ENCODE measurements at places on chromosomes 4 and X.

- DNase-seq, result no peak
Observed at GRCh38 chr4:19683426-19683825, 568.3 kb upstream of the SLIT2 start.

DNA sequence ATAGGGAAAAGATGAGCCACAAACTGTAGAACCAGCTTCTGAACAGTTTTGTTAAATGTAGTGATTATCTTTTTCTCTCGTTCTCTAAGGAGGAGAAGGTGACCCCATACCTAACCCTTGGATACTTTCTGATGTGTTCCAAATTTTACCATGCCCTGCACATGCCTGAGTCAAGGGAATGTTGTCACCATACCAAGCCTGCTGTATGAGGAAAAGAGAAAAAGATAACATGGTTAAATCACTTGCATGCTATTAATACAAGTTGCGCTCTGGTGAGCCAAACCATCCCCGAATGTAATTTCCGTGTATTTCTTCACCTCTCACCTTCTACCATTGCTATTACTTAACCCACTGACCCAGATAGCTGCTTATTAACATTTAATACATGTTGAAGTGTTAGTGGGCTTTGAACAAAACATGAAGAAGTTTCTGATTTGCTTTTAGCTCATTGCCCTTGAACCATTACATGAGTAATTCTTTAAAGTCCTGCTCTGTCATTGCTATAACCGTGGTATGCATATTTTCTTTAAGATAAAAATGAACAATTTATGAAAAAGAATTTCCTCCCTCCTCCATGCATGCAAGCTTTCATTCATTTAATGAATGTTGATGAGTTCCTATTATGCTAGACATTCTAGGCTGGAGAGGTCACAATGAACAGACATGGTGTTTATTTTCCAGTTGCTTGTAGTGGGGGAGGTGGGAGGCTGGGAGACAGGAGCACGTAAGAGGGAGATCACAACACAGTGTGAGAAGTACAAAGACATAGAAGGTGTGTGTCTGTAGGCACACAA lies 13.6 kb upstream of the KIT start:
- DNase-seq, result no peak

DNA sequence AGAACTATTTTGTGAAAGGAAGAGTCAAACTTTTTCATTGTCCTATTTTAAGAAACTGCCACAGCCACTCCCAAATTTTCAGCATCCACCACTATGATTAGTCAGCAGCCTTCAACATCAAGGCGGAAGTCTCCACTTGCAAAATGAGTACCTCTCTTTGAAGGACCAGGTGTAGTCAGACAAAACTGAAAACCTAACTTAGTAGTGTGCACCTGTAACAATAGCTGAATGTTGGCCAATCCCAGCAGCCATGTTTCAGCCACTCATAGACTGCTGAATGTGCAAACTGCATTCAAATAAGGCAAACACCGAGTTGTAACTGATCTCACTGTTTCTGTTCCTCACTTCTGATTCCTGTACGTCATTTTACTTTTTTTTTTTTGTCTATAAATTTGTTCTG lies 341.1 kb downstream of the IL15 start:
- no peak for DNase-seq

DNA sequence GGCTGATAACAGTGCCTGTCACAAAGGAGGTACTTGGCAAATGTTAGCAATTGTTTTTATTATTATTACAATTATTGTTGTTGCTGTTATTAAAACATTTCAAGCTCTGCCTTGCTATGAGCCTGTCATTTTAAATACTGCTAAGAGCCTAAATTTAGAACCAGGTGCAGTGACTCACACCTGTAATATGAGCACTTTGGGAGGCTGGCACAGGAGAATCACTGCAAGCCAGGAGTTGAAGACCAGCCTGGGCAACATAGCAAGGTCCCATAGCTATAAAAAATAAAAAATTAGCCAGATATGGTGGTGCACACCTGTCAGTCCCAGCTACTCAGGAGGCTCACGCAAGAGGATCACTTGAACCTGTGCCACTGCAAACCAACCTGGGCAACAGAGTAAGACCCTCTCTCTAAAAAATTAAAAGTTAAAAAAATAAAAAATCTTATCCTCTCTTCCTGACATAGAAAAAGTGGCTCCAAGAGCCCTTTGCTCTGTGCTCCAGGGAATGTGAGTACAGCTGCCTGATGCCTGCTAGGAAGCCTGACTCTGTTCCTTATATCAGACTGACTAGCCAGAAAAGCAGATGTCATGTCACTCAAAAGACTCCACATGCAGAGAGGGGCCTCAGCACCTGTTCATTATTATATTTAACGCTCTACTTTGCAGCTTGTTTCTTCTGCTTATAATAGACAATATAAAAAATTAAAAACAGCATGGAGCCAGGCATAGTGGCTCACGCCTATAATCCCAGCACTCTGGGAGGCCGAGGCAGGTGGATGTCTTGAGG lies 234.0 kb downstream of the OPHN1 start:
- no peak for DNase-seq

DNA sequence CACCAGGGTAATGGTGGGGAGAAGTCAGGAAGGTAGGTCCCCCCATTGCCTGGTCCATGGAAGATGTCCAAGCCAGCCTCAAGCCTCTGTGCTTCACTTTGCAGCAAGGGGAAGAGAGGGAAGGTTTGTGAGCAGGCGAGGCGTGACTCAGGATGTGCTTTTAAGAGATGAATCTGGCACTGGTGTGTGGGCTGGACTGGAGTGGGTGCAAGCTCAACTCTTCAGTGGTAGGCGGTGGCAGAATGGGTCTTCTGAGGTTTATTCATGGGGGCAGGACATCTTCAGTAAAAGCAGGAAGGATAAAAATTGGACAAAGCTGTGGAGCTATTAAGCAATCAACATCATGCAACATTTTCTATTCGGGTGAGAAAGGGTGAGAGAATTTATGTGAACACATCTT lies 19.4 kb downstream of the GPM6B start:
- no peak for DNase-seq

DNA sequence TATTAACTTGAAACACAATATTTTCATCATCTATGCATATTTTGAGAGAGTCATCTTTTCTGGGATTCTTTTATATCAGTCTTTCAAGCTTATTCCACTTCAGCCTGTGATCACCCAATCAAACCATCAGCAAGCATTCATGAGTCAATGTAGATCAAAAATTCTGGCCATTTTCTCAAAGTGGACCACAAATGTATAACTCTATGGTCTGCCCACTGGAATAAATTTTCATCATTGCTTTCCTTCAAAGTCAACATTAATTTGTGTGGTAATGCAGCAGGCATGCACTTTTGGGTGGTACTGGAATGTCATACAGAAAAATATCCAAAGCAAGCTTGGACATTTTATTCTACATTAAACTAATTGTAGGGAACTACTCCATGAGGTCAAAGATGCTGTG lies 1013.0 kb downstream of the STIM2 start:
- DNase-seq, result no peak

- DNase-seq, result no peak
Observed at GRCh38 chr4:180219080-180219479, 2024.1 kb upstream of the TENM3 start.

- DNase-seq, result no peak
Observed at GRCh38 chr4:108982402-108983185, 219.7 kb upstream of the ETNPPL start.

DNA sequence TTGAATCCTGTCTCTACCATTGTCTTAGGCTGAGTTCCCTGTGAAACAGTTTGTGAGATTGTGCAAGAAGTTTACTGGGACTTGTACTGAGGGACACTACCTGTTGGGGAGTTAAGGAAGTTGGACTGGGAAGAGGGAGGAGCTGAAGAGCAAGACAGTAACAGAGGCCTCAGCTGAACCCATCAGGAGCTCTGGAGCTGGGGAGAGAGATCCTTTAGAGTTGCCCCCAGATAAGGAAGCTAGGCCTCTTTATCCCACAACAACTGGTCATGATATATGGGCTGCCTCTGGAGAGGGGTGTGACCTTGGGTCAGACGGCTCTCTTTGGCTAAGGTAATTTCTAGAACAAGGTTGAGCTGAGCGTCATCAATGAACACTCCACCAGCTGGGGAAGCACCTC lies 137.8 kb upstream of the SLC4A4 start:
- DNase-seq, result no peak

- DNase-seq, result no peak
Observed at GRCh38 chr4:170979736-170980135, 833.5 kb upstream of the GALNTL6 start.

- DNase-seq, result no peak
Observed at GRCh38 chrX:15786915-15787314, 3.4 kb upstream of the ZRSR2 start.

GRCh38 chr4:2082627-2083026 lies 23.5 kb downstream of the NAT8L start:
- no peak for DNase-seq

DNA sequence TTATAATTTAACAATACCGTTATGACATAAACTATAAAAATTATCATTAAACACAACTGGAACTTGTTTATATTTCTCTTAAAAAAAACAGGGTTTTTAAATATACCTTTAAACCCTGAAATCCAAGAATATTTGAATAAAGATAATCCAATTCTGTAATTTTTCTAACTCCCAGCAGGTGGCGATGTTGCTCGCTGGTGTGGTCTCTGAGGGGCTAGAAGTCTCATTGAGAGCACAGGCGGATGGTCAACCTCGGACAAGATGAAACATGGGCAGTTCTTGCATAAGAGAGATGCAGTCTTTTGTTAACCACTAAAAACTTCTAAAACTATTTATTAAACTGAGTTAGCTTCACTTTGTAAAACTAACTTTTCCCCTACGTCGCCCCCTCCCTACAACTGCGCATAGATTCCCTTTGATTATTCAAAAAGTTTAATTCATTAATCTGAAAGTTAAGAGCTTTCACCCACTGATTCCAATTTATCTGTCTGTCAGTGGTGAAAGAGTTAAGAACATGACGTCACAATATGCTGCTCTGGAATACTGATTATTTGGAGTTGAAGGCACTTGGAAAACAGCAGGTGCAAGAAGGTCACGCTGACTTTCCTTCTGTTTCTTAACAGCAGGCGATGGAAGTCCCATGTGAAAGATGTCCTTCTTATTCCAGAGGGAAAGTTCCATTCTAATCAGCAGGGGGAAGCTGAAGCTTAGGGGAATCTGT lies 29.5 kb downstream of the DMP1 start:
- DNase-seq, result peak; percentile 48

DNA sequence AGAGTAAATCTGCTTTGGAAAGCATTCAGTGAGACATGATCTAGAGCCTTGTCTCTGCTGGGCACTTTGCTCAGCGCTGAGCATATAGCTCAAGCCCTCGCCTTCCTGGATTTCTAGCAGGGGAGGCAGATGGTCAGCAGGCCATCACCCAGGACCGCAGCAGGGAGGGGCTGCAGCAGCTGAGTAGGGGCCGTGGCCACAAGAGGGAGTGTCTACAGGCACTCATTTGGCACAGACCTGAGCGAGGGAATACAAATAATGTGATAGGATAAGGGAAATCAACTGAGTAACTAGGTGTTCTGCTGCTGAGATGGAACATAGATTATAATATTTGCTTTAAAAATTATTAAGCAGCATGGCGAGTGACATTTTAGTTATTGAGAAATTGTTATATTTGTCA lies 30.2 kb downstream of the OFD1 start:
- no peak for DNase-seq

- no peak for DNase-seq
Observed at GRCh38 chr4:185730387-185730786, 81.6 kb downstream of the SORBS2 start.

All from Daoy (cell line).